Effector memory CD4-positive, alpha-beta T cell (primary cell): ENCODE measurements at places on chromosomes 12 and 14.

DNA sequence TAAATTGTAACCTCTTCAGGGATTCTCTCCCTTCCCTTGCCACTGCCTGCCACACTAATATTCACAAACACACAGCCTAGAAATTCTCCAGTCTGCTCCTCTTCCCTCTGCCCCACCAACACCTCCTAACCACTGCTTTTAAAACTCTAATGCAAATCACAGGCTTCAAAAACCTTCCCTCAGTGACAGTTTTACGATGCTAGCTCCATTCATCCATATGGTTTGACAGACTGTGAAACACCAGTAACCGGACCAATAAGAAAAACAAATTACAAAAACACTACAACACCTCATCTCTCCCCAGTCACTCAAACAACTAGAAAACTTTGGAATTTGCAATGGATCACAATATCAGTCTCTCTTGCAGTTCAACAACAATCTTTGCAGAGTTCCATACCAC lies 5.7 kb downstream of the DPF3 start:
- DNase-seq = no peak

DNA sequence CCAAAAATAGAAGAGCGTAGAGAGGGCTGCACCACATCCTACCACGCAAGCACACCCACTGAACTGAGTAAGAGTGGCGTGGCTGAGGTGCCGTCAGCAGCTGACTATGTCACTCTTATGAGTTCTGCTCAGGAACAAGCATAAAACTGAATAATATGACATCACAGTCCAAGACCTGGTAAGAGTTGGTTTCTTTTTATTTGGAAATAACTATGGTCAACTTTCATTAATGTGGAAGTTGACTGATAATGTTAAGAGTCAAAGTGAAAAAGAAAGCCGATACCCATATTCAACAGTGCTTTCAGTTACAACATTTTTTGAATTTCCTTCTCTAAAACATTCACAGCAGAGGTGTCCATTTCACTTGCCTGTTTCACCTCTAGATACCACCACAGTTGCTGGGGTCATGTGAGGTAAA lies 44.6 kb downstream of the GNS start:
- DNase-seq = no peak

GRCh38 chr12:17278946-17279345 lies 673.0 kb upstream of the LMO3 start:
- no peak for DNase-seq

- DNase-seq = peak; percentile 68
Measured at GRCh38 chr12:113174461-113175384, 10.6 kb downstream of the DDX54 start.

GRCh38 chr14:49997991-49998390 lies 105.1 kb downstream of the ARF6 start:
- DNase-seq = no peak

DNA sequence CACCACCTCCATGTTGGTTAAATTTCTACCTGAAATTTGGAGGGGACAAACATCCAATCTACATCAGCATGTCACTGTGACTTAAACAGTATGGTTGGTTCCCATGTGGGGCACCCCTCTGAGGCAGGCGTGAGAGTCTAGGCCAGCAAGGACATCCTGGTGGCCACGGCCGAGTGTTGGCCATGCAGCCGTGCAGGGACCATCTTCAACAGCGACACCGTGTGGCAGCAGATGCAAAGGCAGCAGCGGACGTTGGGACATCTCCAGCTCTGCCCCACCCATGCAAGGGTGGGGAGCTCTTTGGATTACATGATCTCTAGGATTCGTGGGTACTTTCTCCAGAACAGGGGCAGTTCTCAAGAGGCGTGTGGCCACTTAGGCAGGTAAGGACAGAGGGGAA lies 49.8 kb downstream of the NOC4L start:
- DNase-seq = no peak

DNA sequence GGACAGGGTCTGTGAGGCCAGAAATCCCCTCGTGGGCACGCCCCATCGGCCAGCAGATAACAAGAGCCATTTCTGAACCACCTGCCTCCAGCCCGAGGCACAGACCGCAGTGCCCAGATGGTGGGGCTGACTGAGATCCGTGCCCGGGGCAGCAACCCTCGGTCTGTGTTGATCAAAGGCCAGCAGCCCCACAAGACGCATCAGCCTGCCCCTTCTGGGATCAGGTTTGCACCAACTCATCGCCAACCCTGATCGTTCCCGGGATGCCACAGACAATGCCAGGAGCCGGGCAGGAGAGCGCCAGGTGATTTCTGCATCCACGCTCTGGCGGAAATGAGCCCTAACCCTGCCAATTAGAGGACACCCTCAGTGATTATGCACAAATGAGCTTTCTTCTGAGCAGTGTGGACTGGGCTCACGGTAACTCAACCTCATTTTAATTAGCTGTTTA lies 64.5 kb downstream of the TESC start:
- no peak for DNase-seq

- DNase-seq = no peak
Measured at GRCh38 chr12:124842073-124842749, 21.5 kb downstream of the SCARB1 start.

DNA sequence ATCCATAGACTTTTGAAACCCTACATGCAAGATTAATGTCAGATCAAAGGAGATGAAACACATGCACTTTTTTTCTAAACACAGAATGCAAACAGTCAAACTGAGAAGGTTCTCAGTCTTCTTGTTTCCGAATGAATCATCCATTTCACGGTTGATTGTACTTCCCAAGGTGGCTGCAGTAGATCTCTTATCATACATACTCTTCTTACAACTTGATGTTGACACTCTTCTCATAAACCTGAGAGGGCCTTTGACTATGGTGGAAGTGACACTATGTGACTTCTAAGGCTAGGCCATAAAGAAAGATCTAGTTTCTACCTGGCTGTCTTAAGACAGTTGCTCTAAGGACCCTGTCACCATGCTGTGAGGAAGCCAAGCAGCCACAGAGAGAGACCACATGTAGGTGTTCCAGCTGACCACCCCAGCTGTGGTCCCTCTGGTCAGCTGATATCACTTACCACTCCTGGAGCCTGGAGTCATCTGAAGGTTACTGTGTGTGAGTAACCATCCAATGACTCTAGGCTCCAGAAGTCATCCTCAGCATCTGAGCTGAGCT lies 67.2 kb upstream of the HMGA2 start:
- no peak for DNase-seq

- DNase-seq = peak; percentile 22
Measured at GRCh38 chr12:107990325-107990724, 138.8 kb upstream of the WSCD2 start.

DNA sequence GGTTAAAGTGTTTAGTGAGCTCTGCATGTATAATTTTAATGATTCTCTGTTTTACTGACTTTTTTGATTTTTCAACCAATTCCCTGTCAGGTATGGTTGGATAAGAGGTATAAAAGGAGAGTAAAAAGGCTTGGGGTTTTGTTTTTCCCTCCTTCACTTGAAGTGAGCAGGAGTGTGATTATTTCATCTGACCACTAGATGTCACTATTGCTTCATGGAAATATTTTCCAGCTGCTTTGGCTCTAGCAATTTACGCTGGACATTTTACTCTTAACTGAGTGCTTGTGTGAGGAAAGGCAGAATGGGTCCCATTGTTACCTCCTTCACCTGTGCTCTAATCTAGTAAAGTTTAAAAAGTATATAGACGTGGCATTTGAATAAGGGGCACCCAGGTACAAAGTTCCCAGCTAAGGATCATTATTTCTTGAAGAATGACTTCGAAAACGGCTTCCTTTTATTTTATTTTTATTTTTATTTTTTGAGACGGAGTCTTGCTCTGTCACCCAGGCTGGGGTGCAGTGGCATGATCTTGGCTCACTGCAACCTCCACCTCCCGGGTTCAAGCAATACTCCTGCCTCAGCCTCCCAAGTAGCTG lies 66.5 kb downstream of the TBC1D30 start:
- no peak for DNase-seq

- DNase-seq = no peak
Measured at GRCh38 chr14:40656311-40656710, 950.4 kb upstream of the LRFN5 start.

- no peak for DNase-seq
Measured at GRCh38 chr14:30085943-30086342, 158.3 kb upstream of the PRKD1 start.

GRCh38 chr14:92414690-92415445 lies 91.9 kb downstream of the SLC24A4 start:
- DNase-seq = no peak

- DNase-seq = no peak
Measured at GRCh38 chr12:117145597-117146154, 44.6 kb downstream of the FBXO21 start.

DNA sequence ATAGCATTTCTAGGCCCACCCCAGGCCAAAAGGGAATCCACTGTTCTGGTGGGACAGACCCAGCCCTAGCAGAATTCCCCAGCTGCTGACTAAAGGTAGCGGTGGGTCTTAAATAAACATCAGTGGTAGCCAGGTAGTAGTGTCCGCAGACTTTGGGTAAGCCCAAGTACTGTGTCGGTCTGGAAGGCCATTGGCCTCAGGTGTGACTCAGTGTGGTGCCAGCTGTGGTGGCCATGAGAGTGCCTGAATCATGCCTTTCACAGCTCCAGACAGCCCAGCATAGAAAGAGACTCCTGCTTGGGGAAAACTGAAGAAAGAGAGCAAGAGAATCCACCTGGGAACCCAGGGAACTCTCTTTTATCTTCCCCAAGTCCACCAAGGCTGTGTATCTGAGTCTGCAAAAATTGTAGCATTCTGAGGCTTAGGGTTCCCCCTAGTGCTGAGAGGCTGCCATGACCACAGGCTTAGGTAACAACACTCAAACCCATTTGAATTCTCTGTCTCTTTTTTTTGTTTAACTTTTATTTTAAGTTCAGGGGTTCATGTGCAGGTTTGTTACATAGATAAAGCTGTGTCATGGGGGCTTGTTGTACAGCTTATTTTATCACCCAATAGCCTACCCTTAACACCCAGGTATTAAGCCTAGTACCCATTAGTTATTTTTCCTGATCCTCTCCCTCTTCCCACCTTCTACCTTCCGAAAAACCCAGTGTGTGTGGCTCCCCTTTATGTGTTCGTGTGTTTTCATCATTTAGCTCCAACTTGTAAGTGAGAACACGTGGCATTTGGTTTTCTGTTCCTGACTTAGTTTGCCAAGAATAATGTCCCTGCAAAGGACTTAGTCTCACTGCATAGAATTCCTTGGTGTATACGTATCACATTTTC lies 16.7 kb upstream of the CD163L1 start:
- DNase-seq = no peak

- DNase-seq = no peak
Measured at GRCh38 chr12:127400221-127400620, 866.7 kb upstream of the TMEM132C start.

GRCh38 chr12:32273063-32273522 lies 126.3 kb upstream of the FGD4 start:
- DNase-seq = no peak

DNA sequence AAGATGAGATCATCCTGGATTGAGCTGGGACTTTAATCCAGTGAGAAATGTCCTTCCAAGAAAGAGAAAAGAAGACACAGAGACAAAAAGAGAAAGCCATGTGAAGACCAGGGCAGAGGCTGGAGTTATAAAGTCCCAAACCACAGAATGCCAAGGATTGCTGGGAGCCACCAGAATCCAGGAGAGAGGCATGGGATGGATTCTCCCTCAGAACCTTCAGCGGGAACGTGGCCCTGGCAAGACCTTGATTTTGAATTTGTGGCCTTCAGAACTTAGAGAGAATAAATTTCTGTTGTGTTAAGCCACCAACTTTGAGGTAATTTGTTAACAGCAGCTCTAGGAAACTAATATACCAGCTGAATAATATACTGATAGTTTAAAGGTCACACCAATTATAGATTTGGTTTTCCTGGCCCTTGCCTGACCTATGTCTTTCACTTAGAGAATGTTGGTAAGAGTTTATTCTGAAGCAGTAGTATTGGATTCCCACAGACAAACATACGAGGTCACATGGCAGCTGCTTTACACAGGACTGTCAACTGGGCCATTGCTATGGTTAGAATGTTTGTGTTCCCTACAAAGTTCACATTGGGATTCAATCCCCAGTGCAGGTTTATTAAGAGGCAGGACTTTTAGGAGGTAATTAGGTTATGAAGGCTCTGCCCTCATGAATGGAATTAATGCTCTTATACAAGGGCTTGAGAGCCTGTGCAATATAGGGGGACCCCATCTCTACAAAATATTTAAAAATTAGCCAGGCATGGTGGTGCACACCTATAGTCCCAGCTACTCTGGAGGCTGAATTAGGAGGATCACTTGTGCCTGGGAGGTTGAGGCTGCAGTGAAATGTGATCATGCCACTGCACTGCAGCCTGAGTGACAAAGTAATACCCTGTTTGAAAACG lies 156.5 kb upstream of the EEA1 start:
- no peak for DNase-seq

GRCh38 chr14:76782115-76782884 lies 21.0 kb downstream of the VASH1 start:
- DNase-seq = no peak

- no peak for DNase-seq
Measured at GRCh38 chr12:31732926-31733548, 4.2 kb upstream of the AMN1 start.
